Dermis blood vessel endothelial cell (primary cell): ENCODE measurements at places on chromosomes 6 and 20.
A peak's percentile ranks its signal among the peaks of the same experiment; 100 is the strongest.

- peak; percentile 97 for DNase-seq
Measured at GRCh38 chr20:53939572-53940359, 130.6 kb downstream of the BCAS1 start.

GRCh38 chr6:107699697-107700325 lies 124.3 kb downstream of the SCML4 start:
- DNase-seq: no peak

DNA sequence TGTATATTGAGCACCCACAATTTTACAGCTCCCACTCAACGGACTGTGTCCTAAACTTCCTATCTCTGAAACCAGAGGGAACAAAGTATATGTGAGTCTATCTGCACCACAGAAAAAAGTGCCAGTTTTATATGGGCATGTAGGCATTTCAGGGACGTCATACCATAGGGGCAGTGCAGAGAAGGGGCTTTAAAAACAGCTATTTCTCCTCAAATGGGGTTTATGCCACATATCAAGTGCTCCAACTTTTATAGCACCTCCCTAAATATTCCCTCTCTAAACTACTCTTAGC lies 28.9 kb upstream of the ASF1A start:
- no peak for DNase-seq

- DNase-seq: no peak
Measured at GRCh38 chr20:19947611-19948264, 69.4 kb upstream of the NAA20 start.

- no peak for DNase-seq
Measured at GRCh38 chr6:138339024-138339423, 38.7 kb upstream of the SMIM28 start.

- no peak for DNase-seq
Measured at GRCh38 chr6:151101161-151101815, 138.5 kb upstream of the AKAP12 start.

DNA sequence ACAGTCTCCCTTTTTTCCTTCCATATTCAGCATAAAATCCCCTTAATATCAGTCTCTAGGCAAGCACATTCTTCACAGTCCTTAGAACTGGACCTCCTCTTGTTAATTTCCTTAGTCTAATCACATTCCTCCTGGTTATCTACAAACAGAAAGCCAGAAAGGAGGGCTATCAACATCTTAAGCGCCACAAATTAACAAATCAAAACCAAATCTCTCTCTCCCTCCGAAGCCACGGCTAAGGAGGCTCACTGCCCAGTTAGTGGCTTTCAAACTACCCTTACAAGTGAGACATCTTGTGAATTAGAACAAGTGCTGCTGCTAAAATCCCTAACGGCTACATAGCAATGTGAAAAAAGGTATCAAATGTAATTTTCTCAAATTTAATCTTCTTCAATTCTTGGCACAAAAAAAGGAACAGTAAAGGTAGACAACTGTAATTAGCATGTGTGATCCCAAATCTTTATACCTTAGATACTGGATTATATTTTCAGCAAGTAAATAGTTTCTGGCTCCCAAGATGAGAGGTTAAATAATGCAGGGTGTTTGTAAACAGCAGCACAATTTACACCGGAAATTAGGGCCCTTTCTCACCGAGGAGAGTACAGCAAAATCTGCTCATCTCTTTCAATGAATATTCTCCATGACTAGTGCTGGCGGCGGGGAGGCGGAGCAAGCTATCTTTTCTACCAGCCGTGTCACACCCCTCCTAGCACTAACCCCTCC lies 1.4 kb upstream of the TRIM39 start:
- DNase-seq: peak; percentile 63

GRCh38 chr20:1335961-1336698 lies 7.2 kb upstream of the SDCBP2 start:
- DNase-seq: peak; percentile 48

DNA sequence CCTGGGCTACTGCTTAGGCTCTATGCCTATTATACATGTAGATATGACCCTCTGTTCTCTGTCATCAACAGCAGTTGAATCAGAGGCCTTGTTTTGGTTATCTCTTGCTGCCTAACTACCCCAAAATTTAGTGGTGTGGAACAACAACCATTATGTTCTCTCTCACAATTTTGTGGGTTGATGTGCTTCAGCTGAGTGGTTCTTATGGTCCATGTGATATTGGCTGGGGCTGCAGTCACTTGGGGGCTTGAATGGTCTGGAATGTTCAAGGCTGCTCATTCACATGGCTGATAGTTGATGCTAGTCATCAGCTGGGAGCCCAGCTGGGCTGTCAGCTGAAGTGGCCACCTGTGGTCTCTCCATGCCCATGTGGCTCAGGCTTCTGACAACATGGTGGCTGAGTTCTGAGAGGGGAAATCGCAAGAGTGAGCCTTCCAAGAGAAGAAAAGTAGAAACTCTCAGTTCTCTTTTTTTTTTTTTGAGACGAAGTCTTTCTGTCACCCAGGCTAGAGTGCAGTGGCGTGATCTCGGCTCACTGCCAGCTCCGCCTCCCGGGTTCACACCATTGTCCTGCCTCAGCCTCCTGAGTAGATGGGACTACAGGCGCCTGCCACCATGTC lies 47.8 kb downstream of the SHLD1 start:
- no peak for DNase-seq

GRCh38 chr6:135853227-135853626 lies 1.7 kb downstream of the PDE7B start:
- peak; percentile 45 for DNase-seq

DNA sequence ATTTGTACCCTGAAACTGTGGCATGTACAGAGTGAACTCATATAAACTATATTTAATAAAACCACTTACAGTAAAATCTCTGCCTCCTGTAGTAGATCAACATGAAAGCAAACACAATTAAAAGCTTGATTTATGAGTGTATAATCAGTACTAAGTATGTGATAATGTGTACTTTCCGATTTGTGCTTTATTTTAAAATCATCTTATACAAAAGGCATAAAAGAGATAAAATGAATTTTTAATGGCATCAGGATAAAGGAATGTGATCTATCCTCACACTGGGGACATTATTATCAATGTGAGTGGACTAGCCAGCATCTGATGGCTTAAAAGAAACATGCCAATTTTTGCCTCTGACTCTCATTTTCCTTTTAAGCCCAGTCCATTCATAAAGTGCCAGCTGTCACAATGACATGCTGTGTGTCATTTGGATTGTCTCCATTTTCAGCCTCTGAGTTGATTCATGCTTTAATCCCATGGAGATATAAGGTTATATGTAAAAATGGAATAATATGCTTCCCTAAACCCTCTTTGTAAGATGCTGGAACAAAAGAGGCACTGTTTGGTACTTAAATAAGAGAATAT lies 831.6 kb upstream of the EYS start:
- DNase-seq: no peak

DNA sequence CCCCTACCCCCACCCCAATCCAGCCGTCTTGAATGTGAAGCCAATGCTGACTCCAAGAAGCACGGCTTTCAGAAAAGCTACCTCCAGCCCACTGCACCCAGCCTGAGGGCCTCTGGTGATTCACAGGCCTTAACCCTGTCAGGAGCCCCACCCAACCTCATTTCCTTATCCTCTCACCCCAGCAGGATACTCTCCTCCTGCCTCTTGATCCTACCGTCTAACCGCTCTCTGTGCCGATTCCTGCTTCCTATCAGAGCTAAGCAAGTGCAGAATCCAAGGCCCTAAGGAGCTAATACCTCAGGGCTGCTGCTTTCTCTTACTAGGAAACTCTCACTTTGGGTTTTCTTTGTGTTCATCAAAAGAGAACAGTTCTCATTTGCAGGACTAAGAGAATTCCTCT lies 47.2 kb downstream of the TRERF1 start:
- DNase-seq: no peak

- DNase-seq: no peak
Measured at GRCh38 chr6:13762611-13763441, 51.2 kb upstream of the RANBP9 start.

DNA sequence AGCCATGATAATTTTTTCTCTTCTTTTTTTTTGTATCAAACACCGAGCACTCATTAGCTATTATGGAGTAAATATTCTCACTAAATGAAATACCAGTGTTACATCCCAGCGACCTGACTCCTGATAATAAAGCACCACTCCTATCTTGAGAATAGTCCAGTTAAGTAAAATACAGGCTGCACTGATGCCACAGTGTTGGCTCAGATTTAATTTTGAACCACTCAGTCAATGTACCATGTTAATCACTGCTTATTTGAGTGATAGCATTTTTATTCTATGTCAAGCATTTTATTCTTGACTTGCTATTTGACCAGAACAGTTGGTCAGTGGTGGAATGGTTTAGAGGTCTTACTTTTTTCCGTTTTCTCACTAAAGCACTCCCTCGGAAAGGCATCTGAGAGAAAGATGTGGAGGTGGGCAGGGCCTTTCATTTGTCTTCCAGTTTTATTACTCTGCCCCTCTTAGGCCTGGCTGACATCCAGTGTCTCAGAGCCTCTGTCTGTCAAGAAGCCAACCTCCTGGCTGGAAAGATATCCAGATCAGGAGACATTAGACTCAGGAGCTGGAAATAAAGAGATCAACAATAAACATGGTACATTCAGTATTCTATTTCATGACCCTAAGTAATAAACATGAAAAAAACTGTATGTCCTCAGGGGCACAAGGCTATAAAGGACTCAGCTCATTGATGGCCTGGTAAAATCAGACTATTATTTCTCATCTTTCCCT lies 457.8 kb downstream of the EPM2A start:
- no peak for DNase-seq

DNA sequence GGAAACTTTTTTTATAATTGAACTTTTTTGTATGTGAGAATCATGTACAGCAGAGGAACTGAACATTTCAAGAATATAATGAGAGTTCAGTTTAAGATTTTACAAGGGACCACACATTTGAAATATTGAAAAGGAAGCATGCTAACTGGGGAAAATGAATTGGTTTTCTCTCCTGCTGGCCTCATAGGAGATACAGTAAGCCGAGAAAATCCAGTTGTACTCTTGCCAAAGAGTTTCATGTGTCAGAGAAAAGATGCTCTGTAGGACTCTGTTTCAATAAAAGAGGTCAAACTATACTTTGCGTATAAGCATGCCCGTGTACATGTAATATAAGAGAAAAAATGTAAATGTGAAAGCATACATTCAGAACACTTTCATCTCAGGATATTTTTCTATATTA lies 393.5 kb upstream of the NRSN1 start:
- DNase-seq: no peak
